ENCODE measurements at places on chromosomes 2 and 18.

- no peak for DNase-seq
Observed at GRCh38 chr18:79527656-79528315, 132.1 kb downstream of the NFATC1 start.

- DNase-seq = peak; percentile 82
Observed at GRCh38 chr2:98465456-98466226, 21.0 kb downstream of the INPP4A start.

DNA sequence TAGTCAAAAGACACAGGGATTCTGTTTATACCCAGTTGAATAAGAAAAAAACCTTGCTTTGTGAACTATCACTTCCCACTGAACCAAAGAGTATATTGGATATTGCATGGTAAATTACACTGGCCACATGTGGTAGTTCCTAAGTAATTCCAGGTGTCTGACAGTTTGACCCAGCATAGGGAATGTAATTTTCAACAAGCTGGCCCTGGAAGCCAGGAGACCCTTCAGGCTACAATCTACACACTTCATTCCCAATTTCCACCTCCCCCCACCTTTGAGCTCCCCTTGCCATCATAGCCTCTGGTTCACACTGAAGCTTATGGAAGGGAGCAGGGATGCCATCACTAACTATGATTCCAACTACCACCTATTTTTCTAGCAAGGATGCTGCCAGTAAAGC lies 2.8 kb downstream of the FRZB start:
- no peak for DNase-seq

DNA sequence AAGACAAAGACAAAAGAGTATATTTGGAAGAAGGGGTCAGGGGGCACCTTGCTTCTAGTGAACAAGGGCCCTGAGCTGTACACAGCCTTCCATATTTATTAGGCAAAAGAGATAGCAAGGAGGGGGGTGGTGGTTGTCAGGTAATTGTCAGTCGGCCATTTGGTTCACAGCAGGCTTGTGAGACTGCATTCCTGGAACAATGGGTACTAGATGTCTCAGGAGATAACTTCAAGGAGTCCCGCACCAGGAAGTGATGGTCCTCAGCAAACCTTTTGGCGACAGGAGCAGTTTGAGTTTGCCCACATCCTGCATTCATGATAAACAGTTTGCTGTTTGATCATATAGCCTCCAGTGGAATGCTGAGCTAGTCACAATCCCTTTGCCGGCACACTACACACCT lies 376.4 kb upstream of the RAB12 start:
- no peak for DNase-seq

DNA sequence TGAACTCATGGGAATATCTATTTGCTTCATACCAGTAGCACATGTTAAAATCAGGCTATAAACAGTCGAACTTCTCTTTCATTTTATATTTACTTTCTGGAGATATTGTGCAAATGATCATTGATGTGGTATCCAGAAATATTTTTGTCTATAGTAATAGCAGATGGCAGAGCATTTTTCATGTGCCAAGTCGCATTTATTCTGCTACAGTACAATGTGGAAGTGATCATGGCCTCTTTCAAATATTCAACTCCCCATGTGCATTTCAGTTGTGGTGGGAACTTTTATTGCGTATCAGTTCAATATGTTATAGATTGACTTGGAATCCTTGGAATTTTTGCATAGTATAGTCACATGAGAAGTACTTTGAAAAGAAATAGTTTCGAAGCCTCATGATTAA lies 57.4 kb downstream of the RHBDD1 start:
- DNase-seq = no peak

DNA sequence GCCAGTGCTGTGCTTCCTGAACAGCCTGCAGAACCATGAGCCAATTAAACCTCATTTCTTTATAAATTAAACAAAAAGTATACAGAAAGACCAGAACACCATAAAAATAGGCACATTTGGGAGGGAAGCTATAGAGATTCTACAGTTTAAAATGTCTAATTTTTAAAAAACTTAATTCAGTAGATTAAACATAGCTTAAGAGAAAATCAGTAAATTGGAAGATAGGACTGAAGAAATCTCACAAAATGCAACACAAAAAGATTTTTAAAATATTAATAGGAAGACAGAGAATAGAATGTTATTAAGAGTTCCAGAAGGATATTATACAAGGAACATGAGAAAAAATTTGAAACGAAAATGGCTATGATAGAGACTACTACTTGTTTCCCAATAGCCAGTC lies 90.5 kb upstream of the SPTBN1 start:
- DNase-seq = no peak

GRCh38 chr2:39121523-39122063 lies 742 bp upstream of the SOS1 start:
- DNase-seq = no peak

- no peak for DNase-seq
Observed at GRCh38 chr2:98959810-98960507, 23.9 kb upstream of the CRACDL start.

DNA sequence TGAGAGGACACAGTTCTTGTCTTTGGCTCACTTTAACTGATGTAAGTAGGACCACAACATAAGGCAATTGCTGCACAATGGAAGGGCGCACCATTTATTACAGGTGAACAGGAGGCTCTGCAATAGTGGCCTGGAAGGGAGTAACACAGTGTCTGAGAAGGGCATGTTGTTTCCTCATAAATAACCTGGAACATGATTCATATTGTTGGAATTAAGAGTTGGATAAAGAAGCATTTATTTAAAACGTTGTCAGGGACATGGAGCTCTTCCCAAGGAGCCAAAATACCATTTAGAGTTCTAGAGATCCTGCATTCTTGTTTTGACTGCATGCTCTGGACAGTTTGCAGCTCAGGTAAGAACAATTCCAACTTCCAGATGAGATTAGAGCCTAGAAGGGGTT lies 110.4 kb downstream of the PLCL1 start:
- DNase-seq = no peak

GRCh38 chr2:7436096-7436906 lies 519.1 kb downstream of the RNF144A start:
- DNase-seq = no peak

- DNase-seq = no peak
Observed at GRCh38 chr2:62536873-62537547, 31.0 kb upstream of the TMEM17 start.

DNA sequence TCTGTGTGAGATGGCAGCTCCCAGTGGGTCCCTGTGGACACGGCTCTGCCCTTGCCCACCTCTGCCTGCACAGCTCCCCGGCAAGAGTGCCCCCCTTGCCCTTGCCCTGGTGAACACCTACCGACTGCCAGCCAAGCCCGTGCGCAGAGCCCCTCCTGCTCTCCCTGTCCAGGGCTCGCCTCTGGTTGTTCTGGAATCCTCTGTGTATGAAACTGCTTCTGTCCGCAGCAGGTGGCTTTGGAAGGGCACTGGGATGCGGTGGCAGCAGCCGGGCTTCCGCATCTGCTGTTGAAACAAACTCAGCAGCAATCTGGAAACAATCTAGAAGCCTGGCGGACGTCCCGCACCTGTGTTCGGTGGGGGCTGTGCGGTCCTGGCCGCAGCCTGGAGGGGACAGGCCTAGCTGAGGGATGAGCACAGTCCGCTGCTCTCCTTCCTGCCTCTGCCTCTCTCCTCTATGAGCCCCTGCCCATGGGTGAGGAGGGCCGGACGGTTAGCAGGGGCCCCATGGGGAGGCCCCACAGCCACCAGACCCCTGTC lies 34.0 kb upstream of the KLF11 start:
- no peak for DNase-seq

DNA sequence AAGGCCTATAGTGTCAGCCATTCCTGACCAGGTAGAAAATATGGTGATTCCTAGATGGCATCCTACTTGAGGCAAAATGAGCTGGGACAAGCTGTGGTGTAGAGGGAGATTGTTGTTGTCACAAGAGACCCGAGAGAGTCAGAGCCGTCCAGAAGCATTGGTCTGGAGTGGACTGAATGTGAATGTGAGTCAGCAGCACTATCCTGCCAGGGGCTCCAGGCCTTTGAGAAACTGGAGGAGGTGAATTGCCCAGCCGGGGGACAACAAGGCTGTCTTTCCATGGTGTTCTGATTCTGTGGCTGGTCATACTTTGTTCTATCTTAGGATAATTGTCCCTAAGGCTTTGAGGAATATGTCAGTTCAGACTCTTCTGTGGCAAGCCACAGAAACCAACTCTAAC lies 29.4 kb upstream of the EIF2AK3 start:
- no peak for DNase-seq

GRCh38 chr2:108125581-108125980 lies 114.2 kb upstream of the SULT1C3 start:
- no peak for DNase-seq

GRCh38 chr2:226656367-226656766 lies 143.3 kb downstream of the IRS1 start:
- no peak for DNase-seq

DNA sequence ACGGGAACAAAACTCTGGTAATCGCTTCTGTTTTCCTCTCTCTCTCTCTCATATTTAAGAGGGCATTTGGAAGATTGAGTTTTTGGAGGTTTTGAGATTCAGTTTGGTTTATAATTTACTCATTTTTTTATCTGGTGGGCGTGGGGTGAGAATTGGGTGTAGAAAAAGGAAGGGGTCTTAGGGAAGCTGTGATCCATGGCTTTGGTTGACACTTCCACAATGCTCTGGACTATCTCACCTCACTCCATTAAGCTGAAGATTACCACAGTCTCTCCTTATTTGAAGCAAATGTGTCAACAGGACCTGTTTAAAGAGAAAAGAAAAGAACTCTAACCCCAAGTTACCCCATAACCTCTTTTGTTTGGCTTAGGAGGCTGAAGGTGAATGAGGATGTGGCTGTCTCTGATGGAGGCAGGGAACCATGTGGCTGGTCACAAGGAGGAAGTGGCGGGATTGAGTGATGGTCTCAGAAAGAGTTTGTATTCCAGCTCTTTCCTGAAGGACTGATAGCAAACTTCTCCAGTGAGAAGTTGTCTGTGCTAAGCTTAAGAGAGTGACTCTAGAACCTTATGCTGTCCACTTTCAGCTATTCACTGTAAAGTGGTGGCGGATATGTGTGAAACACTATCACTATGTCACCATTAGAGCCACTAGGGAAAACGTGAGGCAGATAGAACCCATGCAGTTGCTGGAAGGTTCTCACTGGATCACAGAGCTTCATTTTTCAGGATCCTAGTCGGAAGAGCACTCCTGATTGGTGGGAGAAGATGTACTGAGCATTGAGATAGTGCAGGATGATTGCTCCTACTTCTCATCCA lies 934 bp downstream of the ZNF804A start:
- no peak for DNase-seq

GRCh38 chr2:113122364-113122763 lies 5.0 kb upstream of the IL1RN start:
- no peak for DNase-seq

GRCh38 chr18:21632393-21632792 lies 20.3 kb downstream of the SNRPD1 start:
- no peak for DNase-seq

GRCh38 chr2:46737577-46737976 lies 178.0 kb downstream of the MCFD2 start:
- DNase-seq = no peak

DNA sequence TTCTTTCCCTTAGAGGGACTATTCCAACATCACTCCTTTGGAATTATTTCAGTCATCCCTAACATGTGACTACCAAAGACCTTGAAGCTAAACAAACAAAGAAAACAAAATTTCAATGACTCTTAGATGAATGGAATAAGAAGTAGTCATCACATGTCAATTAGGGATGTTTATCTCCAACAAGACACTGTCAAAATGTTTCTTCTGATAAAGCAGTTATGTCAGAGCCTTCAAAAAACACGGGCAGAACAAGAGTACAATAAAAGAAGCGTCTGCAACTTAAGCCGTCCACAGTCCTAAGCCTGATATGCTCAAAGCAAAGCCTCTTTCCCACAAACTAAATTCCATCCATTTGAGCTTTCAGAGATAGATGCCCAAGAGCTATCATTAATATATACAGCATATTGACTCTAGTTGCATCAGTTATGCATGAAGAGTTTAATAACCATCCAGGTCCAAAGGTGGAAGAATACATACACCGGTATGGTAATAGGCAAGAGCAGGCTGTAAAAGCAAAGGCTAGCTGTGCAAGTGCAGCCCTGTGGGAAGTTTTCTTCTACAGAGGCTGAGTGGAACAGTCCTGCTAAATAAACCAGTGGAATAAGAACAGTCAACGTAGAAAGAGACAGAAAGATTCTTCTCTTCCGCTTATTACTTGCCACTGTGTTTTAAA lies 98.1 kb downstream of the ICA1L start:
- DNase-seq = no peak

DNA sequence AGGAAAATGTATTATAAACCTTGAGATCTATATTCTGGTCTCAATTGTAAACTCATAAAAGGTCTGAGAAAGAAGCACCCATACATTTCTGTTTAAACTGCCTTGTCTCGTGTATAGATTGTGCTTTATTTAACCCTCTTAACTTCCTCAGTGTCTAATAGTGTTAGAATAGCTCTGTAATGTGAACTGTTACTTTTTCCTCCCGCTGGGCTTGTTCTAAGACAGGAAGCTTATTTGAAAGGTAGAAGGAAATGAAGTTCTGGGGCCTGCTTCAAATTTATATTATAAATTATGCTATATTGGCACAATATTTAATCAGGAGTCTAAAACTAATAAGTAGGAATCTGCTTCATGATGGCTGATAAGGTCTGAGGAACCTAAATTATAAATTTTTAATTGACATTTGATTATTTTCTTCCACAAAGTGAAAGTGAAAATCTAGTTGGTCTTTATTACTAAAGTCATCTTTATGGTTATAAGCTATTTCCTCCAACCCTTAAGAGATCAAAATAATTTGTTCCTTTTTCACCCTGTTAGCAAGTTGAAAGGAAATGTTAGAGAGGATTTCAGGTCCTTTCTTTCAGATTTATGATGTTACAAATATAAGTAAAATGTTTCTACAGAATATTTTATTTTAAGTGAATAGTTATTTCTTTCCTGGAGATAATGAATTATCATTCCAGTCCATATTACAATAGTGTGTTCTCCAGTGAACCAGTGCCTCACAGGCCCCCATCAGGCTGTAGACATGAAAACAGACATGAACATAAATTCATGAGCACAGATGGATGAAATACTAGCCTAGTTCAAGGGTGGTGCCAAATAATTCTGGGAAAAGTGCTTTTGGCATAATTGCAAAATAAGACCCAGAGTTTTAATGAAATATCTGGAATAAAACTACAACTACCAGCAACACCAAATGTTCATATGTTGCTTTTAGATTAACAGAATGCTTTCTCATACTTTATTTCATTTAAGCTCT lies 7.9 kb downstream of the MFSD6 start:
- DNase-seq = peak; percentile 41

GRCh38 chr2:110873056-110873502 lies 140.7 kb downstream of the ACOXL start:
- no peak for DNase-seq

GRCh38 chr2:178928077-178928476 lies 120.9 kb upstream of the TTN start:
- DNase-seq = no peak

DNA sequence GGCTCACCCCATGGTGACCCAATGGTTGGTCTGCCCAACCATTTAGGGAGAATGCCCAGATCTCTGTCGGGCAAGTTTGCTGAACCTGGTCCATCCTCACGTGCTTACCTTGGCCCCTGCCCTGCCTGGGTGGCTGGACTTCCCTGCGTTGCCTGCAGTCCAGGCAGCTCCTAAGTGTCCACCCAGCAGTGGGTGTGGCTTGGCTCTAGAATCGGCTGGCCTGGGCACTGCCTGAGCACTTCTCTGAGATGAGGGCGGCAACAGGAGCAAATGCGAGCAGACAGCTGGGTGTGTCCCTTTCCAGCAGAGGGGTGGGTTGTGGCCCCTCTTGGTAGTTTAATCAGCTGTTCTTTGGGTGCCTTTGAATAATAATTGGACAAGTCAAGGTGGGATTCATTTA lies 11.3 kb downstream of the PCARE start:
- DNase-seq = no peak

Data from CD4-positive, alpha-beta T cell treated with Interleukin-4 for 1 hour (primary cell).